Stimulated activated CD8-positive, alpha-beta memory T cell treated with anti-CD3 and anti-CD28 coated beads, Interleukin-4, amount 100 ng/mL, for 48 hours (primary cell): ENCODE measurements at places on chromosomes 4 and X.

DNA sequence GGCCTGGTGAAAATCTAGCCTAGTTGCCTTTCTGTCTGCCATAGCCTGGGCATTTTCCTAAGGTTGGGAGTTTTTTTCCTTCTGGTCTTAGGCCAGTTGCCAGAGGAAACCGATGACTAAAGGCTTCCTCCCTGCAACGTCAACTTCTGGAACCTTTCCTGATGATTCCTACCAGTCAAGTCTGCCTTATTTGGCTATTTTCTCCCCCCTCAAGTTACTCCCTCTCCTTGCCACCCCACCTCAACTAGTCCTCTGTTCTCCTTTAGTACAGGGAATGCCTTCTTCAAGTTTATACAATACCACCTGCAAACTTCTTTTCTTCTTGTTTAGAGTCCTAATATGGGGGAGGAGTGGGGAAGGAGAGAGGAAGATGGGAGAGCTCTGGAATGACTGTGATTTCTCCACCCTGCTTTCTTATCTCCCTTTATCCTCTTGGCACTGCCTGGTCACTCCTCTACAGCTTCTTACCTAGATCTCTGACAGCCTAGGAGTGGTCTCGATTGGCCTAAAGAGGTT, 10.6 kb downstream of the MSN start:
- DNase-seq = no peak

GRCh38 chr4:38275331-38276100, 315.3 kb downstream of the PTTG2 start:
- DNase-seq = no peak

GRCh38 chrX:3962511-3963311, 249.3 kb upstream of the PRKX start:
- DNase-seq = no peak

GRCh38 chrX:107714206-107714891, 61.2 kb downstream of the TSC22D3 start:
- peak; percentile 29 for DNase-seq

DNA sequence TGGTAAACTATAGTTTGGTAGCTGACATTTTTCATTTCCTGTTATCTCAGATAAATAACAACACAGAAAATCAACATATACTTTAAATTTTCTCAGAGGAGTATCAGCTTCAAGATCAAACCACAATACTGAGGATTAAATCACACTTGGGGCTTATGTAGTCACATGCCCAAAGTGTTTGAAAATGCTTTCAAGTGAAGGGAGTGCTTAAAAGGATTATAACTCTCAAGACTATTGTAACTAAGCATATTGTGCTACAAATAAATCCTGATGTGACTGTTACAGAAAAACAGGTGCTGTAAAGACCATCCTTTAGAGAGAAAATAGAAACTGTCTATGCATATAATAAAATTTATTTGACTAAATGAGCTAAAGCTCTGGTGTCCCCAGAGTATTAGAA, 887.6 kb downstream of the ADGRL3 start:
- DNase-seq = no peak

GRCh38 chr4:183098723-183099536, at the start of gene WWC2:
TSS of gene WWC2 (plus strand) at chr4:183099257. CDS start at chr4:183099492, 235 bp downstream.
- DNase-seq = peak; percentile 66

DNA sequence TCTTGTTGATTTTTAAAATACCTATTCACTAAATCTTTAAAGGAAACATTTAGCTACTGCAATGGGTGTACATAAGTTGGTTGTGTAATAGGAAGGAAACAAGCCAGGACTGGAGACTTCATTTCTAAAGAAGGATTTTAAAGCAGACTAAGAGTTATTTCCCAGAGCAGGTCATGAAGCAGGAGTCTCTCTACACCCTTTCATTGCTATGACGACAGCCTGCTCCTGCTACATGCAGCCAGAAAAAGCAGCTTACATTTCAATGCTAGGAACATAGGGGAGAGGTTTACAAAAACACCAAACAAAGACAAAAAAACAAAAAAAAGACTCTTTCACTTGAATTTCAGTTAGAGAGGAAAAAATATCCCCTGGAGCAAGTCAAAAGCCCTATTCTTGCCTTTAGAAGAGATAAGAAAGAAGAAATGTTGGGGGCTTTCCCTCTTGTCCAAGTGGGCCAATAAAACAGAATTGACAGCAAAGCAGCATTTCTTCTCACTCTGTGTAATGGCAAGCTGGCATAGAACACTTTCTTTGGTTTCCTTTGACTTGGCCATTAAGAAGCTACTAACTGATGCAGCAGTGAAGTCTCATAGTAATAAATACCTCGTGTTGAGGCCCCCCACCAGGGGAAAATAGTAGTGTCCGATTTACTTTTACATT, 3.4 kb downstream of the SPARCL1 start:
- DNase-seq = no peak

DNA sequence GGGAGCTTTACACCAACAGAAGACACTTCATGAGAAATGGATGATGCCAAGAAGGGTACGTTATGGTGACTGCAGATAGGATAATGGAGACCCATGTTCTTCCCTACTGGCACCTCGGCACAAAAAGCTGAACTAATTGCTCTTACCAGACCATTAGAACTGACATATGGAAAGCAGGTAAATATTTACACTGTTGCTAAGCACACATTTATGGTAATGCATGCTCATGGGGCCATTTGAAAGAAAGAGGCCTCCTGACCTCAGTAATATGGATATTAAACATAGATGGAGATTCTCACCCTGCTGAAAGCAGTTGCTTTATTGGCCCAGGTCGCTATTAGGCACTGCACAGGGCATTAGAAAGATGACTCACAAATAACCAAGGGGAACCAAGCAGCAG, 1759.6 kb downstream of the C4orf33 start:
- DNase-seq = no peak

DNA sequence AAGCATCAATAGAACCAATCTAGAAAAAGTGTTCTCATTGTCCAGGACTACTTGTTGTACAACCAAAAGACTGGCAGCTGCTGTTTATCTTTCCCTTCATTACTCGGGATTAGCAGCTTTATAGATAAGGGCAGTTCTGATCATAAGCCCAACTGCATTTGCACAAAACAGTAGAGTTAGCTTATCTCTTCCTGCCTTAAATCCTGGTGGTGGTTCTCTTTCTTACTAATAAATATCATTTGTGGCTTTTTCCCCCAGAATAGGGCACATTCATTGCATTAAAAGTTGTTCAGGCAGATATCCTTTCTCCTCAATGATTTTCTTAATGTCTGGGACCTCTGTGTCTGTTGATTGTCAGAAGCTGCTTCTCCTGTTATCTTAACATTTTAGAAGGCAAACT, 20.2 kb upstream of the RRAGB start:
- DNase-seq = no peak

DNA sequence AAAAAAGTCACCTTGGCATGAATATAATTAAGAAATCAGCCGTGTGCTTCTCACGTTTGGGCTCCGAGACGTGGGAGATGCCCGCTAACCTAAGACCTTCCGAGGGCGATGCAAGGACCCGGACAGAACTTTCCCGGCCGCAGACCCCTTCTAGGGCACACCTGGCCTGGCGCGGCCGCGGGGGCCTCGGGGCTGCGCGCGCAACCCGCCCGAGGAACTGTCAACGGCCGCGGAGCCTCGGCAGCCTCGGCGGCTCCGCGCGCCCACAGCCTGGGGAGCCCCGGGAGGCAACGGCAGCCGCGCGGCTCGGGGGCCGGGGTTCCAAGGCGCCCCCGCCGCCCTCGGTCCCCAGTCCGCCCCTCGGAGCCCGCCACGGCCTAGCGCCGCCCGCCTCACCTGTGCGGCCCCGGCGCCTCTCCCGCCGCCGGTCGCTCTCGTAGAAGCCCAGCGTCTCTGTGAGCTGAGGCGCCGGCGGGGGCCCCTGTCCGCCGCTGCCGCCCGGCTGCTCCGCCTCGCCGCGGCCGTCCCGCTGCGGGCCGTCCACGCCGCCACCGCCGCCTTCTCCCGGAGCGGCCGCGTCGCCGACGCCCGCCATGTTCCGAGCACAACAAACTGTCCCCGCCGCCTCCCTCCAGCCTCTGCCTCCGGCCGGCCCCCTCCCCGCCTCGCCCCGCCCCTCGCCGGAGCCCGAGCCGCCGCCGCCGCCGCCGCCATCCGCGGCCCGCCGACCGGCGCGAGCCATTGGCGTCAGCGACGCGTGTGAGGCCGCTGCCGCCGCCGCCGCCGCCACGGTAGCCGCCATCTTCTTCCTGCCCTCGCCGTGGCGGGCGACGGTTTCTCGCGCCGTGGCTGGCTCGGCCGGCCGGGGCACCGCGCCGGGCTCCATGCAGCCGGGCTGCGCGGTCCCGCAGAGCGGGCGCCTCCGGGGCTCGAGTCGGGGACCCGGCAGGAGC, at the start of gene TAPT1:
Gene TAPT1, minus strand, starts transcription at position 609 of the 953 bp plus-strand sequence. Its CDS starts 14 bp downstream, at position 595.
- peak; percentile 86 for DNase-seq

DNA sequence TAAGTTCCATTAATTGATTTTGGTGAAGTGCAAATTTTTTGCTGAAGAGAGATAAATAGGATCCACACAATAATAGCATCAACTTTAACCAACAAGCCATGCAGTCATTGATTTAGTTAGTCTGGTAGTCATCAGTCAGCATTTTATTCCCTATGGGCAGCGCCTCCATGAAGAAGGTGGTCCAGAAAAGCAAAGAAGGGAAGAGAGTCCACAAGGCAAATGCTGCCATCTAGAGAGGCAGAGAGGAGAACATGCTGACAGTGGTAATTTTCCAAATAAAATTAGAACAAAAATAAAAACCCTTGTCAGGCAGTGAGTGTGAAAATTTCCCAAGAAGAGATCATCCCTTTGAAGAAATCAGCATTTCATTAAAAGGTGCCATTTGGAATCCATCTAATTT, 366.7 kb upstream of the FAM241A start:
- DNase-seq = no peak

DNA sequence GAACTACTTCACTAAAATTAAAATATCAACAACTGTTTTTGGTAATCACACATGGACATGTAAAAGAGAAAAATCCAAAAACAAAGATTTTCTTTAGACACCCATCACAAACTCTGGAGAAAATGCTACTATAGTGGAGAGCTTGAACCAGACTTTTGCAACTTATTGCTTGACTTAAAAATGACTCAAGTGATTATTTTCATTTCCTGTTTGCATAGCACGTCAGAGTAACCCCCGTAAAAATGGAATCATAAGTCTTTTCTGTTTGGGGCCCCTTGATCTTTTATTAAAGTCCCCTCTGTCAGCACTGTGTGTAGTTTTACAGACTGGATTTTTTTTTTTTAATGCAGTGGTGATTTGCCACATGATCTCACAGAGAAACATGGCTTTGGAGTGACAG, 79.5 kb downstream of the PRKG2 start:
- no peak for DNase-seq

- DNase-seq = no peak
Measured at GRCh38 chrX:56761167-56761566, 32.1 kb downstream of the NBDY start.

DNA sequence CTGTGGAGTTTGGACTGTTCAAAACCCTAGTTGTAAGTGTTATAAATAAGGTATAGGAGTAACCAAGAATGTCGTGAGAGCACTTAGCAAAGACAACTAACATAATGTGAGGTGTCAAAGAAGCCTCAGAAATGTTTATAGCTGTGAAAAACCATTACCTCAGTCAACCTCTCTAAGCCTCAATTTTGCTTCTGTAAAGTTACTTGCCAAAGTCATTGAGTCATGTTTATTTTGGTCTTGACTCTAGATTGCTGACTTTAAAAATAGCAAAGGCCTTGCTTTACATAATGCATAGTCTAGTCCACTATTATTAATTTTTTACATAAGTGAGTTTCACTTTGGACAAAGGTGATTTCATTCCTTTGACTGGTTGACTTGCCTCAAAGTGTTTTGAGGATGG, 257.6 kb upstream of the CXXC4 start:
- DNase-seq = no peak

- DNase-seq = no peak
Measured at GRCh38 chr4:142230991-142231390, 594.6 kb downstream of the IL15 start.

- DNase-seq = no peak
Measured at GRCh38 chr4:82652062-82652461, 90.3 kb upstream of the TMEM150C start.

DNA sequence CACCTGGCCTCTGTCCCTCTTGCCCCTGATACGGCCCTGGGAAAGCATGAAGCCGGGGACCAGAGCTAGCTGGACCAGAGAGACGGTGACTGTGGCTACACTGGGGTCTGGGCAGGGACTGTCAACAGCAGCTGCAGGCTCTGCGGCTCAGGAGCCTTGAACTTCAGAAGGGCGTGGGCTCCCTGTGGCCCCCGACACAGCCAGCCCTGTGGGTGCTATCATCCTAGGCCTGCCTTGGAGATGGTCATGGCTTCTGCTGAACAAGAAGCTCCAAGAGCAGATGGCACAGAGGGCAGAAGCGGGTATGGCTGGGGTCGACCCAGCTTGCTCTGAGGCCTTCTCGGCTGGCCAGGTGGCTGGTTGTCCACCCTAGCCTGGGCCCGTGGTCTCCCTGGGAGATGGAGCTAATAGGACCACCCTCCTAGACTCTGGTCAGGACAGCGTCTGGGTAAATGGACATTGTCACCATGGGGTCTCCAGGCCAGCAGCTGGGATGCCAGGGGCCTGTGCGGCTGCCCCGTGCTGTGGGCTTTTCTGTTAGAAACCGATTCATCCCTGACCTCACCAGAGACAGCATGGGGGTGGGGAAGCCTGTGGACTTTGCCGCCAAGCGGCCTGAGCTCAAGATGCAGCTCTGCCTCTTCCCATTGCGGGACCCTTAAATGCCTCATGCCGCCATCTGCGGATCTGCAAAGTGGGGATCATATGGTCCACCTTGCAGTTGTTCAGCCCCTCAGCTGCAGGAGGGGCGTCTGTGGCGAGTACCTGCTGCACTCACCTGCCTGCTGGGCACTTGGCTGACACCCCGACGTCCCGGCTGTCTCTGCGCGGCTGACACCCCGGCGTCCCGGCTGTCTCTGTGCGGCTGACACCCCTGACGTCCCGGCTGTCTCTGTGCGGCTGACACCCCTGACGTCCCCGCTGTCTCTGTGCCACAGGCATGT, 21.1 kb downstream of the CPZ start:
- DNase-seq = no peak
